ENCODE measurements at places on chromosomes 3 and 15.
A peak's percentile ranks its signal among the peaks of the same experiment; 100 is the strongest.

DNA sequence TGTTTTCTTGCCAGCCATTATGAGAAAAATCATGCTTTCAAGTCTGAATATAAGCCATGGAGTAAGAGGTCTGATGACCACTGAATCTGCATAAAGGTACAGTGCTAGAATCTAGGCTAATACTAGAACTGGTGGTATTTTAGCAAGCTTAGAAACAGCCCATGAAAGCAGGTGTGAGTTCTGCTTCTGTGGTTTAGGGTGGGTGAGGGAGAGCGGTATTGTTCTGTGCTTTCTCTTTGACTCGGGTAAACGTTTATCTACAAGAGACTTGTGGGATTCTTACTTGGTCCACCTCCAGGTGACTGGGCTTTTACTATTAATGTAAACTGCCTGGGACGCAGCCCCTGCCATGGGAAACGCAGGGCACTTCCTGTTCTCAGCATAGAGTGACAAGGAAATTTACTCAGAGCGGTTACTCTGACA, 55.2 kb downstream of the PGPEP1L start:
- no peak for DNase-seq

DNA sequence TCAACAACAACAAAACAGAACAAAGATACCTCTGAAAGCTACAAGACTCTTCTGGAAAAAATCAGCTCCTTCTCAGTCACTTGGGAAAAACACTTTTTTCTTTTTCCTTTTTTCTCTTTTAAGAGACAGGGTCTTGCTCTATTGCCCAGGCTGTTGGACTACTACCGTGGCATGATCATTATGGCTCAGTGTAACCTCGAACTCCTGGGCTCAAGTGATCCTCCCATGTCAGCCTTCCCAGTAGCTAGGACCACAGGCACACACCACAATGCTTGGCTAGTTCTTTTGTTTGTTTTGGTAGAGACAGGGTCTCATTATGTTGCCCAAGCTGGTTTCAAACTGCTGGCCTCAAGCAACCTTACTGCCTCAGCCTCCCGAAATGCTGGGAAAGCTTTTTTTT, 12.8 kb downstream of the MYO9A start:
- DNase-seq, result no peak

GRCh38 chr3:153768561-153769469, 352.4 kb upstream of the ARHGEF26 start:
- peak; percentile 6 for DNase-seq

GRCh38 chr3:46298871-46299607, 54.9 kb upstream of the CCR2 start:
- DNase-seq, result no peak

DNA sequence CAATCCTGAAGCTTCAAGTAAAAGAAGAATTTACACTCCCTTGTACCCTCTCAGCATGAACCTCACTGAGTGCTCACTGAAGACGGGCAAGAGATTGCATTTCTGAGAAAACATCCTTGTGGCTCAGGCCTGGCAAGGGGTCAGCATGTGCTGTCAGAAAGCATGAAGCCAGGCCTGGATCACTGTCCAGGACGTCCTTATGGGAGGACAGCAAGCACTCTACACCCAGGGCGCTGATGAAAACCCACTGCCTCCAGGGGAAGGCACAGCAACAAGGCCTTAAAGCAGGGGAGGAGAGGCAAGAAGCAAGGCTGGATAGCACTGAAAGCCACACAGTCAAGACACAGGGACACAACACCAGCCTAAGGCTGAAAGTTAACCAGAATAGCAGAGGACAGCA, 315.4 kb downstream of the OCA2 start:
- DNase-seq, result no peak

- no peak for DNase-seq
These were observed 48.5 kb downstream of the TJP1 start for GRCh38 chr15:29773816-29774215.
